ENCODE measurements at places on chromosomes 7 and 10.

DNA sequence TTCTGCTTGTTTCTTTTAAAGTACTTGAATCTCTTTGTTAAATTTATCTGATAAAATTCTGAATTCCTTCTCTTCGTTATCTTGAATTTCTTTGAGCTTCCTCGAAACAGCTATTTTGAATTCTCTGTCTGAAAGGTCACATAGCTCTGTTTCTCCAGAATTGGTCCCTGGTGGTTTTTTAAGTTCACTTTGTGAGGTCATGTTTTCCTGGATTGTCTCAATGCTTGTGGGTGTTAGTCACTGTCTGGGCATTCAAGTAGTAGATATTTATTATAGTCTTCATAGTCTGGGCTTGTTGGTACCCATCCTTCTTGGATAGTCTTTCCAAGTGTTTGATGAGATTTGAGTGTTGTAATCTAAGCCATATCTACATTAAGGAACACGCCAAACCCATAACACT is 1060.6 kb downstream of the LRMDA start:
- no peak for DNase-seq

DNA sequence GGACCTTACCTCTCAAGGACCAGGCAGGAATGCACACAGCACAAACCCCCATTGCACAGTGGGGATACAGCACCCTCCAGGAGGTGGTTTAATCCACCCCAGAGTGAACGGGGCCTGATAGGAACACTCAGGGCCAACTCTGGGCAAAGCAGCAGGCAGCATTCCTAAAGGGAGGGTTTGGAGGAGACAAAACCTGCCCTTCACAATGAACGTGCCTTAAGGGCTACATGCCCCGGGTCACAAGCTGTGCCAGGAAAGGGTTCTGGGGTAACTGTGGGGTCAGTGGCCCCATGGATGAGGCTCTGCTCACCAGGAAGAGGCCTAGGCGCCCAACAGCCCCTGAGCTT is 1.1 kb downstream of the GPRIN2 start:
- no peak for DNase-seq

DNA sequence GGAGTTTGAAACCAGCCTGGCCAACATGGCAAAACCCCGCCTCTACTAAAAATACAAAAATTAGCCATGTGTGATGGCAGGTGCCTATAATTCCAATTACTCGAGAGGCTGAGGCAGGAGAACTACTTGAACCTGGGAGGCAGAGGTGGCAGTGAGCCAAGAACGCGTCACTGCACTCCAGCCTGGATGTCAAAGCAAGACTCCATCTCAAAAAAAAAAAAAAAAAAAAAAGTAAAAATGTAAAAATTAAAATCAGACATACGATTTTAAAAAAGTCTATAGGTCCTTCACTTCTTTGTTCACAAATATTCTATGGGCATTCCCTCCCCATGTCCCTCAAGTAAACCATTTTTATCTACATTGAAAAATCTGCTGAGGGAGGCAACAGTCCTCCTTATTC is 34.9 kb upstream of the TLL2 start:
- DNase-seq = no peak

DNA sequence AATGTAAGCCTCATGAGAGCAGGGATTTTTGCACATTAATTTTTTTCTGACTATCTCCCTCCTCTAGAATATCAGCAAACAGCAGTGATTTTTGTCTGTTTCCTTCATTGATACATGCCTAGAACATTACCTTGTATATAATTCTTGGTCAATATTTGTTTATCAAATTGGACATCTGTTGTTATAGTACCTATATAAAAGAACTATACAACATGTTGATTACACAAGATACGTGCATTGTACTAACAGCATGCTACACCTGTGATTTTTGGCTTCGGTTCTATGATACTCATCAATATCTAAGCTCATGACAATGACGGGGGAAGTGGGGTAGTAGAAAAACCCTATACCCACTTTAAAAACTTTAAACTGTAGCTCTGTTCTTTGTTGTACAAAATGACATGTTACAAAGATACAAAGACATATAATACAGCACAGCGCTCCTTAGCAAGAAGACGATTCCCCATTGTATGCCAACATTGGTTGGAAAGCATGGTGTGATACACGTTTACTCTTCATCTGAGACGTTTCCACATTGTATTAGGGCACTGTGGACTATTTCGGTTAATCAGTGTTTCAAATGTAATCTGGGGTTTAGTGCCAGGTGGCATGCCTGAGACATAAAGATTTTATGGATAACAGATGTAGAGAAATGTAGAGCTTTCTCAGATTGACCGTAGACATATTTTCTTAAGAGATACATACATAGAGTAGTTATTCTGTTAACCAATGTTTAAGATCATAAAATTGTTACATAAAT is 70.5 kb upstream of the FOXP2 start:
- DNase-seq = no peak

DNA sequence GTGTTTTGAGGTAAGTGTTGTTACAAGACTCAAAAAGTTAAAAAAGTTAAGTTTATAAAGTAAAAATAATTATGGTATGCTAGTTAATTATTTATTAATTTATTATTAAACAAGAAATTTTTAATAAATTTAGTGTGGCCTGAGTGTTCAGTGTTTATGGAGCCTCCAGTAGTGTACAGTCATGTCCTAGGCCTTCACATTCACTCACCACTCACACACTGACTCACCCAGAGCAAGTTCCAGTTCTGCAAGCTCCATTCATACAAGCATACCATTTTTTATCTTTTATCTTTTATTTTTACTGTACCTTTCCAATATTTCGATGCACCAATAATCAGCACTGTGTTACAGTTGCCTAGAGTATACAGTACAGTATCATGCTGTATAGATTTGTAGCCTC is 381.2 kb upstream of the MGMT start:
- no peak for DNase-seq

DNA sequence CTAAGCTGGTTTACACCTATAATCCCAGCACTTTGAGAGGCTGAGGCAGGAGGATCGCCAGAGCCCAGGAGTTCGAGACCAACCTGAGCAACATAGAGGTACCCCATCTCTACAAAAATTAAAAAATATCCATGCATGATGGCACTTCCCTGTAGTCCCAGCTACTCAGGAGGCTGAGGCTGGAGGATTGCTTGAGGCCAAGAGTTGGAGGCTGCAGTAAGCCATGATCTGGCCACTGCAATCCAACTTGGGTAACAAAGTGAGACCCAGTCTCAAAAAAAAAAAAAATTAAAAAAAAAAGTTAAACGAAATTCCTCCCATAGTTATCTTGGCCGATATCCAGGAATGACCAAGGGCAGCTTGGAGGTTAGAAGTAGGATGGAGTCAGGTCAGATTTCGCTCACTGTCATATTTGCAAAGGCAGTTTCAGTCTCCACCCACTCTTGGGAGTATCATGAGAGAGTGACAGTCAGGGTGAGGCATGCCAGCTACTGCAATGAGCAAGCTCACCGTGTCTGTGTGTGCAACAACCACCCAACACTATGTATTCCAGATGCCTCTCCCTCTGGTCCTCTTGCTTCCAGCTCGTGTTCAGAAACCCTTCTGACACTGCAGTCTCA is 6.0 kb upstream of the ZDHHC4 start:
- DNase-seq = no peak

- DNase-seq = no peak
Observed at GRCh38 chr7:120828528-120828927, 29.4 kb downstream of the TSPAN12 start.

DNA sequence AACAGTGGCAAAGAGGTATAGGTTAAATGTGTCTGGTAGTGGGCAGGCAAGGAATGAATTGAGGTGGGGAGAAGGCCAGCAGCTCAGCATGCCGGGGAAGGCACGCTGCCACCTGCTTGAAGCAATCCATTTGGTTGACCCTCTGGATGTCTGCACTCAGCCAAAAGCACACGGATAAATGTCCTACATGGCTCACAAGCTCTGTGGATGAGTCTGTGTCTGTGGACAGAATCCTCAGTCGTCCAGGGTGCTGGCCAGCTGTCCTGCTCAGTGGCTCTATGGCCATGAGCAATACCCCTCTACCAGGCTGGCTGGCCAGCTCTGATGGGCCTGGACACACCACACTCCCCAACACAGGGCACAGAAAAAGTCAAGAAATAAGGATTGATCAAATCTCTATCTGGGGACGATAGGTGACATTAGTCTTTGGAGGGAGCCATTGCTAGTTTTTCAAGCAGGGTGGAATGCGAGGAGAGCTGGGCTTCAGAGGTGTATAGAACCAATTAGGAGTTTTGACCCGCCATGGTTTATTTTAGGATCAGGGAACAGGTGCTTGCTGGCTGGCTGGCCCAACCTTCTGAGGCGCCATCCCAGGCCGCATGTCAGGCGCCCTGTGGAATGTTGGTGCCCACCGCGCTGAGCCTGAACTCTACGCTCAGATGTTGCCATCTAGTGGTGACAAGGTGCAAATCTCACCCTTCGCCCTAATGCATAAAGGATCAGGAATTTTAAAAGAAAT is 493.4 kb downstream of the TNS3 start:
- no peak for DNase-seq

GRCh38 chr7:134630893-134631292 is 15.8 kb upstream of the BPGM start:
- DNase-seq = no peak

GRCh38 chr7:8442814-8443304 is 9.4 kb downstream of the NXPH1 start:
- DNase-seq = no peak

- no peak for DNase-seq
Observed at GRCh38 chr7:40175725-40176510, 41.1 kb downstream of the SUGCT start.

DNA sequence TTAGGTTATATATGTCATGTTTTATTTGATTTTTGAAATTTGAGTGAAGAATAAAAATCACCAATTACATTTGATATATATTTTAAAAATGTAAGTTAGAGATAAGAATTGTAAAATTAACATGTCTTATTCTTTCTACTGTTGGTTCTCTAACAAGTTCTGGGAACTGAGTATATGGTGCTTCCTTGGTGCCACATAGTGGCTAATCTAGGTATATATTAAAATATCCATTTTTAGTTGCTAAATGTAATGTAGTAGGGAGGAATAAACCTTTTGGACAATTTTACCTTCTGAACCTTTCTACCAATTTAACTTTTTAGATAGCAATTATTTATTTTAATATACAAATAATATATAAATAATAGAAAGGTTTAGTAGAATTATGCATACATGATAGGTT is 17.5 kb downstream of the CFAP69 start:
- DNase-seq = no peak

DNA sequence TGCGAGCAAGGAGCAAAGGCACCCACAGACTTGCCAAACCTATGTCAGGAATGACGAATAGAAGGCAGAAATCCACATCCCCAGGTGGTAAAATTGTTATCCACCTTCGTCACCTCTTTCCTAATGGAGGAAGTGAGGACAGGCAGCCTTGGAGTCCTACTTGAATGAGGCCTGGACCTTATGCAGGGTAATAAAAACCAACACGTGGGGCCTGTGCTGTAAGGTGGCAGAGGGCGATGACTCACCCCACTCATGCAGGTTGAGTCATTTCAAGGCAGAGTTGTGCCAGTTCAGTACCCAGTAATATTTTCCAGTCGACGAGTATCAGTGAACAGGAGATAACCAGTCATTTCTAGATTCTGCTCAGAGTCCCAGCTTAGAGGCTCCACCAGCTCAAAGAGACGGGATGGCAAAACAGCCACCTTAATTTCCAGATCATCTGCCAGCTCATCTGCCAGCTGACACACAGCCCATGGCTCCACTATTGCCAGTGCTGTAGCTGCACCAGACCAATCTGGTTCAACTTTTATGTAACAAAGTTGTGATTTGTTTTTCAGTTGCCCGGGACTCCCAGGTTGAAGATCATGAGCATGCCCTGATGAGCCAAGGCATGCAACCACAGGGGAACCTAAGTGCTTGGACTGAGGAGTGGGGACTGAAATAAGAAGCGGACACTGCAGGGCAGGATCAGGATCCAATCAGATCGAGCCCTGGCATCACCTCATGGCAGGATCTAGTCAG is 176.2 kb upstream of the ITGB1 start:
- peak; percentile 60 for DNase-seq
